ENCODE measurements at places on chromosomes 2 and 18.

GRCh38 chr2:205800224-205800623, 117.9 kb downstream of the NRP2 start:
- no peak for DNase-seq

GRCh38 chr2:78887446-78887845, 138.1 kb upstream of the REG3G start:
- no peak for DNase-seq

GRCh38 chr2:71609441-71609840, 156.1 kb downstream of the DYSF start:
- peak; percentile 16 for DNase-seq

DNA sequence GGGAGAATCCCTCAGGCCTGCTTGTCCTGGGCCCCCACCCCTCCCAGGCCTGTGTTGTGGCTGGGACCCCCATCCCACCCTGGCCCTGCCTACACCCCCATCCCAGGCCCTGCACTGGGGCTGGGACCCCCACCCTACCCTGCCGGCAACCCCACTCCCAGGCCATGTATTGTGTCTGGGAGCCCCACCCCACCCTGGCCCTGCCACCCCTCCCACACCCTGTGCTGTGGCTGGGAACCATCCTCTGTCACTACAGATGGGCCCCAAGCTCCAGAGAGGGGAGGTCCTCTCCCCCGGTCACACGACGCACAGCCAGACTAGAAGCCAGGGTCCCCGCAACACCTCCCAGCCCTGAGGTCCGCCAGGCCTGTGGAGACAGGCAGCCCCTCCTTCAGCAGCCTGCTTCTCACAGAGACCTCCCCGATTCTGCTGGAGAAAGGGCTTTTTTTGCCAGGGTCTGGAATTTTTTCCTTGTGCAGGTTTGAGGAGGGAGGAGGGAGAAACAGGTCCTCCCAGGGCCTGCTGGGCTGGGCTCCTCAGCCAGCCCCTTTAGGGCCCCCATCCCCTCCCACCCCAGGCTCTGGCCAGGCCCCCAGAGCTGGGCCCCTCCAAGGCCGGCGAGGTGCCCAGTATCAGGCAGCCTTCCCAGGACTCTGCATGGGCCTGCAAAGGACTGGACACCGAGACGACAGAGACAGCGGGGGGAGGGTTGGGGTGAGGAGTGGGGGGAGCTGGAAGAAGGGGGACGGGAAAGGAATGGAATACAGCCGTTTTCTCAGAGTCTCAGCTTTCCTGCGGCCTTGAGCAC, 28.0 kb downstream of the KIF1A start:
- DNase-seq, result peak; percentile 55

DNA sequence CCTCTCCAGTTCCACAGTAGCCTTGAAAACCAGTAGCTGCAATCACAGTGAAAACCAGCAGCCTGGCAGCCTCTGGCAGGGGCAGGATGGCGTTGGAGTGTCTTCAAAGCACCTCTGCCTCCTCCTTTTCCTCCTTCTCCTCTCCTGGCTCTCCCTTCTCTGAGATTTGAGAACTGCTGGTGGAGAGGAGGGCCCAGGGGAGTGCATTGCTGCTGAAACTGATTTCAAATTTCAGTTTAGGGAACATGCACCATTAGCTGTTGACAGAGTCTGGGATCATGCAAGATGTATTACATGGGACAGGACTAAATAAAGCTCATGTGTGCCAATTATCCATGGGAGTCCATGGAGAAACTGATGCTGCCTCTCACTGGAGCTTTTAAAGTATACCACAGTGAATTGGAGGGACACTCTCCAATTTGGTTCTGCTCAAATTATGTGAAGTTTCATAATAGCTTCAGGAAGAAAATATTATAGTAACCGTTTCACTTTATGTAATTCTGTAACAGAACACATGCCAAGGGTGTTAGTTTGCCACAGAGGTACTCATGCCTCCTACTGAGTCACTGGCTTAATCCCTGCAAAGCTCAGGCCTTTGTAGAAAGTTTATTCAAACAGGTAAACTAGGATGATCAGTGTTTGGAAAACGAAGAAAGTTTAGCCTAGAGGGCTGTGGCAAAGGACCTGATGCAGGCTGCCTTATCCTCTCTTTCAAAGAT, 146.1 kb downstream of the PRPF40A start:
- no peak for DNase-seq

DNA sequence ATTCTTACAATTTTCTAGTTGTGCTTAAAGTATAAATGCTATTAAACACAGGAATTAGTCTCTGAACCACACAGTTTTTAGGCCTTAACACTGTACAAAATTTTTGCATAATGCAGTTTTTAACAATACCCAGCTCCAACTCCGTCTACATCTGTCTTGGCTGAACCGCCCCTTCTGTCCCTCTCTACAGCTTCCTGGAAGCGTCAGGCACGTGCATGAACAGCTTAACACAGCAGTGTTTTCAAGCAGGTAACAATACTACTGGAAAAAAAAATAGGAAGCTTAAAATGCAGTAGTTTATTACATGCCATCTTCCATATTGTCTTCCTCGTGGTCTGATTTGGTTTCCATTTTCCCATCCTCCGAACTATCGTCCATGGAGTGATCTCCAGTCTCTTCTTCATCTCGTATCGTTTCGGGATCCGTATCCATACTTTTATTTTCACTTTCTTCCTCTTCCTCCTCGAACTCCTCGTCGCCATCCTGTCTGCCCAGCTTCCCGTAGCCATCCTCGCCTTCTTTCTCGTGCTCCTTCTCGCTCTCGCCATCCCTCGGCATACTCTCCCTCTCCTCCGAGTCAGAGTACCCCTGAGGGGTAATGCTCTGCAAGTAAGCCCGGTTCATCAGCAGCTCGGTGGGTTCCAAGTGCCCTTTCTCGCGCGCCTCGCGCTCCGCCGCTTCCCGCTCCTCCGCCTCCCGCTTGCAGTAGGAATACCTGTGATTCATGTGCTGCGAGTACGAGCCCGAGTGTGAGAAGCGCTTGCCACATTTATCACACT, 130.6 kb downstream of the ZEB2 start:
- DNase-seq, result no peak

- no peak for DNase-seq
Observed at GRCh38 chr2:12317814-12318426, 398.8 kb upstream of the TRIB2 start.

DNA sequence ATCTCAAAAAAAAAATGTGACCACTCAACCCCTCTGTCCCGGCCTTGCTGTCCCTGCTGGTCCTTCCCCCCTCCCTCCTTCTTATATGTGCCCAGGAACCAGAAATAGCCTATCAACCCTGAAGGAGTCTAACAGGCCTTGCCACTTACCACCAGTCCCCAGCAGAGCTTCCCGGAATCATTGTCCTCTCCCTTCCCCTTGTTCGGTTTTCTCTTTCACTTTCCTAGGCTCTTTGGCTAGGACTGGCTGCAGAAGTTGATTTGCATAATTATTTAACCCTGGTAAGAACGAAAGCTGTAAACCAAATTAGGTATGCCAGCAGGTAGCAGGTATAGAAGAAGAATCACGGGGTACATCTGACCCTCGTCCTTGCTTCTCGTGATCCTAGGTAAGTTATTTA, 72.6 kb upstream of the ZNF532 start:
- no peak for DNase-seq

DNA sequence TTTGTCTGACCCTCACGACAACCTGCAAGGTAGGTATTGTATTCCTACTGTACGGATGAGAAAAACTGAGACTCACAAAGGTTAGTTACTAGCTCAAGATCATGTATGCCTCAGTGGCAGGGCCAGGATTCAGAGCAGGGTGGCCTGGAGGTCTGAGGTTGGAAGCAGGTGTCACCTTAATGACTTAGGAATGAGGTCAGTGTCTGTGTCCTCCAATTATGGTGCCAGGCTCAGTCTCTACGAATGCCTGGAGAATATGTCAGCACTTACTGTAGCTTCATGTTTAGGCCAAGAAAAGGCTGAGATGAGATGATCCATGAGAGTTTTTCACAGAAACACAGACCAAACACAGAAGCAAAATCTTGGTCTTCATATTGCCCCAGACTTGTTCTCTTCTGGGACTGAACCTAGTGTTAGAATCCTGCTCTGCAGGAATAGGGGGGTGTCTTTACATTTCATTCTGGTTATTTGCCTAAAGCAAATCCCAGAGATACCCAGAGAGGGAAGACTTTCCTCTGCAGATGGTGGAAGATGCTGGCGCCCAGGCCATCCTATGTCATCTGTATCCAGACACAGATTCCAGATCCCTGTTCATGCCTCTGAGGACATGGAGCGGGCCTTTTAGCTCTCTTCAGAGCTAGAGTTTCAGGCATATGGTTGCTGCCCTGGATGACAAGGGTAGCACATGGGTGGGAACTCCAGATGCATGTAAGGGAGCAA, 16.3 kb upstream of the RAB10 start:
- no peak for DNase-seq

DNA sequence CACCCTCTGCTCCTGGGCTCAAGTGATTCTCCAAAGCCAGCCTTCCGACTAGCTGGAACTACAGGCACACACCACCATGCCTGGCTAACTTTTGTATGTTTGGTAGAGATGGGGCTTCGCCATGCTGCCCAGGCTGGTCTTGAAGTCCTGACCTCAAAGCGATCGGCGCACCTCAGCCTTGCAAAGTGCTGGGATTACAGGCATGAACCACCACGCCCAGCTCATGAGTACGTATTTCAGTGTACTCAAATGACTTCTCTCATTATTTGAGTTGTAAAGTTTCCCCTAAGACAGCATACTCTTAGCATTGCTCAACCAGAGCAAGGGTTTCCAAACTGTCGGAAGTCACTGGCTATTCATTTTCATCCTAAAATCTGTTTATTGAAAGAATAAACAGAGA, 40.3 kb downstream of the IMPA2 start:
- DNase-seq, result no peak

- DNase-seq, result no peak
Observed at GRCh38 chr2:220147161-220148038, 520.0 kb downstream of the SLC4A3 start.

GRCh38 chr18:79917169-79917852, 34.1 kb downstream of the SLC66A2 start:
- peak; percentile 35 for DNase-seq

GRCh38 chr2:191724015-191724414, 46.1 kb downstream of the NABP1 start:
- DNase-seq, result no peak

- no peak for DNase-seq
Observed at GRCh38 chr2:158546412-158547144, 89.8 kb downstream of the PKP4 start.

DNA sequence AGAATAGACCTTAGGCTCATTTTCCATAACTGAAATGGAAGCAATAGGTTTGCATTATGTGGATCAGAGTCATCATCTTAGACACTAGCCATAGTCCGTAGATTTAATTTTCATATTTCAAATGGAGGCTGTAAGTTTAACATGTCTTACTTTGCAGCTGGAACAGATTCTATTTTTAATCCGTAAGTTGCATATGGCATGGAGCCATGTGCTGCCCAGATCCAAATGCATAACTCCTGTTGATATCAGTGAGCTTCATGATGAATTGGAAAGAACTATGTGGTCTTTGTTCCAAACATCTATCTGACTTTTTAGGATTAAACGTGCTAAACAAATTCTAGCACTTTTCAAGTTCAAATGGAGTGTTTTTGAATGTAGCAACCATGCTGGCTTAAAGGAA, 43.4 kb downstream of the MEIS1 start:
- no peak for DNase-seq

- peak; percentile 58 for DNase-seq
Observed at GRCh38 chr2:219182331-219183150, 4.5 kb downstream of the RETREG2 start.

GRCh38 chr2:126115975-126116374, 540.0 kb upstream of the GYPC start:
- DNase-seq, result no peak

DNA sequence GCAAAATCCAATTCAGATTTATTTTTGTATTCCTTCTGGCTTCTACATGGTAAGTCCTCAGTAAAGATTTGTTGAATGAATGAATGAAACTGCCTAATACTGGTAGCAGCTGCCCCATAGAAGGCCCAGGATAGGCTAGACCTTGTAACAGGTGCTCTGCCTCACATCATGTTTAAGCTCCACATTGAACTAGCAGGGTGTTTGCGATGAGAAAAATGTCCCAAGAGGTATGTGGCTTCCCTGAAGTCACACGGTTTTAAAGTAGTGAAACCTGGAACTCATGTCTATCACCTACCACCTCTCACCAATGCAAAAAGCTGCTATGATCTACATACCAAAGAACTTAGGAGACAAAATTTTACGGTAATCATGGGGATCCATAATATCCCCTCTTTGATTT, 765 bp upstream of the LHCGR start:
- no peak for DNase-seq

GRCh38 chr2:216700781-216701180, 5.4 kb upstream of the IGFBP5 start:
- no peak for DNase-seq

- no peak for DNase-seq
Observed at GRCh38 chr18:35753306-35753910, 171.9 kb downstream of the GALNT1 start.

DNA sequence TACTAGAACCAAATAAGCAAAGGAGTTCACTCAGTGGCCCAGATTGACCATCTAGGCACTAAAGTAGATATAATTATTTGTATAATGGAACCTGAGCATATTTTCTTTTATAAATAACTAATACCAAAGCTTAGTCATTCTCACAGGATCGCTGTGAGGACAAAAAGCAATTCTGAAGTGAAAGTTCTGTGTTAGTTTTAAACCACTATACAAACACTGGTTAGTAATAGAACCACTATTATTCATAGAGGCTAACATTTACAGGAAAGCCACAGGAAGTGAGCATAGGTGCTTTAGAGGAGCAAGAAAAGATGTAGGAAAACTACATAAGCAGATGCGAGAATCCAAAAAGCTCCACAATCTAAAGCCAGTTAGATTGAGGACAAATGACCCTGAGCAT, 364.7 kb downstream of the XIRP2 start:
- no peak for DNase-seq

DNA sequence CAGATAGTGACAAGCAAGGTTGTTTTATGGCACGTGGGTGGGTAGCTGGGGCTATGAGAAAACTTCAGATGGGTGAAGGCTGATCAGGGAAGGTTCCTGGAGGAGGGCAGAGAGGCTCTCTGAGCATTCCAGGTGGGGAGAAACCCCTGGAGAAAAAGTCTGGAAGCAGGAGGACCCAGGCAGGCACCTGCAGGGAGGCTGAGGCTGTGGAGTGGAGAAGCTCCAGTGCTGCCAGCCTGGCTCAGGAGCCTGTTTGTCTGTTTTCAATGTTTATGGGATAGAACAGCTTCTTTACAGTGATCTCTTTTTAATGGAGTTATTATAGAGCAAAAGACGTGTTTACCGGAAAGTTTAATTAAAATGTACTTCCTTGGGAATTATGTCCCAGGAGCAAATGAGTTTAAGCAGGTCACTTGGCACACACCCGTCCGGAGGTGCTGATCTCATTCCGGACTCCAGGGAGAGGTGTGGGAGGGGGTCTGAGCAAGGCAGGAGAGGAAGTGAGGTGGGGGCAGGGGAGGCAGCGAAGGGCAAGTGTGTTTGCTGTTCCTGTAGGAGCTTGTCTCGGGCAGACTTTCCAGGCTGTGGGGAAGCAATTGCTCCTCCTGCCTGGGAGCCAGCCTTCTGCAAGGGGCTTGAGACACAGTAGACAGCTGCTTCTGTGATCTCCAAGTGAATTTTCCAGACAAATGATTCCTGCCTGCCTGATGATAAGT, 239.5 kb downstream of the MYCN start:
- DNase-seq, result no peak

GRCh38 chr2:179252423-179252822, 12.2 kb downstream of the SESTD1 start:
- DNase-seq, result no peak

Measured in aorta (tissue), 5 donors.